Osteoblast (primary cell): ENCODE measurements at places on chromosomes 1 and 21. TPM values are rescaled to one million over a fixed set of nuclear protein-coding genes. Genes with fewer than 3 reads are reported as not detected.

The LEFTY2 gene
- total RNA-seq, result not detected in 2 replicates

The CBR3 gene
- 17.4 and 22.7 TPM in 2 replicates for total RNA-seq

The FALEC gene
- 0.36 TPM in 1 of 2 replicates, not detected in the other for total RNA-seq

The CNR2 gene
- total RNA-seq, result not detected in 2 replicates

GRCh38 chr1:54975356-54976108 is 4.9 kb upstream of the TMEM61 start:
- no peak overlapping the region for H3K4me3 ChIP-seq
- no peak overlapping the region for H3K27ac ChIP-seq
- peaks cover 12% of the 10 kb centered on the region for H3K4me1 ChIP-seq
- peak; percentile 56 for DNase-seq

GRCh38 chr1:18727956-18728355 is 97.3 kb downstream of the PAX7 start:
- peaks cover 32% of the 10 kb centered on the region for H3K27me3 ChIP-seq
- H3K4me1 ChIP-seq, result no peaks in the 10 kb centered on the region
- no peaks in the 10 kb centered on the region for H3K36me3 ChIP-seq
- peak; percentile 84 for DNase-seq
- H3K4me3 ChIP-seq, result no peak overlapping the region

DNA sequence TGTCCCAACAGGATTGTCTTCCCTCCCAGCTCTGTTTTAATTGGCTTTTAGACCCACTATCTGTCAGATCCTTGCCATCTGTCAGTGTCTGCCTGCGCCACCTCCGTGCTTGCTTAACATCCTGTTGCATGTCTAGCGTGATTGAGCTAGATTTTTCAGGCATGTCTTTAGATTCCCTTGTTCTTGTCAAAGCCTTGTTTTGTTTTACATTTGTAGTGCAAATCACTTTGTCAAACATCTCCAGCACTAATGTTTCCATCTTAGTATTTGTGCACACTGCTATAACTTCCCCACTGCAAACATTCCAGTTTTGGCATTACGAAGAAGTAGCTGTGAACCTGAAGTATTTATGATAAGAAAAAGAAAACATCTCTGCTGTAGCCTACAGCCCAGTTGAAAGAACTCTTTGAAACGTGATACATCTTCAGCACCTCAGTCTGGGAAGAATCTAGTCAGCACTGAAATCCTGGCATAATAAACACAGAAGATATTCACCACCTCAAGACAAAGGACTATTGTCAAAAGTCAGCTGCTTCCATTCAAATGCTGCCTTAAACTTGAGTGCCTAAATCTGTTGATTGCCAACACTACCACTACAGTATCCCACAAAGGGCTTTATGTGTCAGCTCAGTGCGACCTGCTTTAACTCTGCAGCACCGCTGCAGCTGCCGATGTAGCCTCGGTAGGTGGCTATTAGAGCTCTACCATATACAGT is 105.0 kb downstream of the FNBP1L start:
- peak overlapping the region; percentile 12 for H3K27ac ChIP-seq
- DNase-seq, result peak; percentile 62
- H3K36me3 ChIP-seq, result no peaks in the 10 kb centered on the region
- no peak overlapping the region for H3K4me3 ChIP-seq
- no peaks in the 10 kb centered on the region for H3K27me3 ChIP-seq

GRCh38 chr1:70475023-70475422 is 64.0 kb downstream of the CTH start:
- H3K4me1 ChIP-seq, result no peaks in the 10 kb centered on the region
- DNase-seq, result no peak
- no peak overlapping the region for H3K27ac ChIP-seq
- H3K36me3 ChIP-seq, result no peaks in the 10 kb centered on the region
